ENCODE measurements at places on chromosomes 4 and X. TPM values are rescaled to one million over a fixed set of nuclear protein-coding genes. Genes with fewer than 3 reads are reported as not detected.

The RHOXF1 gene
- total RNA-seq, result not detected

The ZNF711 gene
- total RNA-seq, result 0.89 TPM

The IL1RAPL1 gene
- 0.09 TPM for total RNA-seq

The AMTN gene
- 0.09 TPM for total RNA-seq

The ARR3 gene
- not detected for total RNA-seq

The UCP1 gene
- 0.08 TPM for total RNA-seq

The CXCL11 gene
- total RNA-seq, result 0.23 TPM

The TEX13C gene
- not detected for total RNA-seq

The NKX3-2 gene
- 0.17 TPM for total RNA-seq

The FAM9B gene
- not detected for total RNA-seq

The CSAG1 gene
- 0.27 TPM for total RNA-seq

The TEX13D gene
- total RNA-seq, result not detected

The CYTL1 gene
- not detected for total RNA-seq
